ENCODE measurements at places on chromosomes 1 and 21.

DNA sequence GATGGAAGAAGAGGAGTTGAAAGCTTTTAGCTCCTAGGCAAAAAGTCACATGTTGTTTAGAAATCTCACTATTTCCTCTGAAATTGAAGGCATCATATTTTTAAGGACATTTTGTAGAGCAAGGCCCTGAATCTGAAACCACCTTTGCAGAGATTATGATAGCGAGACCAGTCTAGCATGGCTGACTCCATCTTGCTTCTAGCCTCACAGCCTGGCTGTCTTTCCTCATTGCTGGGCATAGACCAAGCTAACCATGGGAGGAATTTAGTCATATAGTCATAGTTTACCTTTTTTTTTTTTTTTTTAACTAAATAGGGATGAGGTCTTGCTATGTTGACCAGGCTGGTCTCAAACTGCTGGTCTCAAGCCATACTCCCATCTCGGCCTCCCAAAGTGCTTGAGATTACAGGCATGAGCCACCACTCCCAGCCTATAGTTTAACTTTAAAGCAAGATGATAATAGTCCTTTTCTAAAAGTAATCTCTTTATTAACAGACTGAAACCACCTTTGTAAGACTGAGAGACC, 42.2 kb upstream of the ZNF326 start:
- no peak for DNase-seq

GRCh38 chr1:157090196-157090647, 9.4 kb downstream of the ETV3L start:
- DNase-seq = peak; percentile 86

DNA sequence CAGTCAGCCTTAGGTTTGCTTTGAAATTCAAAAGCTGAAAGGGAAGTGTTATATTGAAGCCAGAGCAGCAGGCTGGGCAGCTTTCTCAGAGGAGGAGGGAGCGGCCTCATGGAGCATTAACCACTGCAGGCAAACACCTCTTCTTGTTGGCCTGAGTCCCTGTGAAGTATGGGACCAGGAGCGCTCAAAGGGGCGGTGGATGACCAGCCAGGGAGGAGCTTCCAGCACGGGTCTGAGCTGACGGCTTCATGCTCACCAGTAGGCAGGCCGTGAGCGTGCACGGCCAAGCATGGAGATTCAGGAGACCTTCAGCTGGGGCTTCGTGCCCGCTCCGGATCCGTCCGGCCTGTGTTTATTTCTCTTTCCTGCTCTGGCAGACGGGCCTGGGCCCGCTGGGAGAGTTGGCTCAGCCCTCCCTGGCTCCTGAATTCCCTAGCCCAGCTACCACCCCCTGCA, 245.2 kb downstream of the TRABD2B start:
- no peak for DNase-seq

DNA sequence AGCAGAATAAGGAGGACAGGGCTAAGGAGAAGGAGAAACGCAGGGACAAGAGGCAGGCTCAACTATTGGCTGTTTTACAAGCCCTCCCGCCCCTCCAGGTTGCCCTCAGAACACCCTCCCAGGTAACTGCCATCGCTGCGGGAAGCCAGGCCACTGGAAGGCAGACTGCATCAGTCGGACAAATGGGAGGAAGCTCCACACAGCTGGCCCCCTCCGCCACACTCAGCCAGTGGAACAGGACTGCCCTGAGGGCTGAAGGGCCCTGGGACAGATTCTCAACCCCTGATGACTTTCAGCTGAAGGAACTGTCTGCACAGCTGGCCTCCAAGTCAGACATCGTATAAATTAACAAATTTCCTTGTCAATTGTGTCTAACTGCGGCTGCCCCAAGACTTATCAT, 21.8 kb downstream of the LRRC3 start:
- DNase-seq = no peak

Measured in activated T-cell treated with anti-CD3 and anti-CD28 coated beads for 4 hours (primary cell).